ENCODE measurements at places on chromosomes 6 and 20.

GRCh38 chr6:75621846-75622245 lies 20.2 kb downstream of the SENP6 start:
- no peak for DNase-seq

GRCh38 chr6:17914651-17915050 lies 72.8 kb downstream of the KIF13A start:
- no peak for DNase-seq

DNA sequence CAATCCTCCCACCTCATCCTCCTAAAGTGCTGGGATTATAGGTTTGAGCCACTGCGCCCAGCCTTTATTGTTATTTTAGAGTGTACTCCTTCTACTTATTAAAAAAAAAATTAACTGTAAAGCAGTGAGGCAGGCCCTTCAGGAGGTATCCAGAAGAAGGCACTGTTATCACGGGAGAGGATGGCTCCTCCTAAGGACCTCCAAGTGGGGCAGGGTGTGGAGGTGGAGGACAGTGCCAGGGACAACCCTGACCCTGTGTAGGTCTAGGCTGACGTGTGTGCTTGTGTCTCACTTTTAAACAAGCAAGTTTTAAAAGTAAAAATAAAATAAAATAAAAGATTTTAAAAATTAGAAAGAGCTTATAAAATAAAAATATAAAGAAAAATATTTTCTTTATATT lies 23.7 kb upstream of the TAF4 start:
- DNase-seq = no peak

DNA sequence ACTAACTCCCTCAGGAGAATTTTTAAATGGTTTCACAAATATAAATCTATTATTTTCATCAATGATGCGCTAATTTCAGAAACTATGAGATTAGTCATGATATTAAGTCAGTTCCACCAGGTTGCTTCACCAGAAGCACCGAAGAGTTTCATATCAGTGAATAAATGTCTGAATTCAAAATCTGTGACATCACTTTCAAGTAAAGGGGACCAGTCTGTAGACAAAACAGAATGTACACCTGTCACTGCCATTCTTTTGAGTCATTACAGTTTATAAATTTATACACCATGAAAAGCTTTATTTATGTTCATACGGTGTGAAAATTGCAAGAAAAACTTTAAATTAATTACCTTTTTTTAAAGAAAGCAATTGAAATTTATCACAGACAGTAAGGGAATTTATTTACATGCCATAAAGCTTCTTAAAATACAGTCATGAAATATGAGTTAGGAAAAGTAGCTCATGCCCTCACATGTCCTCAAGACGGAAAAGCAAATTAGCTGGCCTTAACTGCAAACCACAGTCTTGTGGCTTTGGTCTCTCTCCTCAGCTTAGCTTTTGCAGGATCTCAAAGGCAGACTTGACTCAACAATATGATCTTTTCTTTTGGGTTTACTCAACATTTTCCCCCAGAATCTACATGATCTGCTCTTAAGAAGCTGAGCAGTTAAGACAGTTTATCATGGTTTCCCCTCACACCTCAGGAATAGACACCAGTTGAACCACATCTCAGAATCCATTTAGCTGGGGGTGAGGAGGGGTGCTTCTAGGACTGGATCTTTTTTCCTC lies 177.7 kb upstream of the MCHR2 start:
- peak; percentile 64 for DNase-seq

DNA sequence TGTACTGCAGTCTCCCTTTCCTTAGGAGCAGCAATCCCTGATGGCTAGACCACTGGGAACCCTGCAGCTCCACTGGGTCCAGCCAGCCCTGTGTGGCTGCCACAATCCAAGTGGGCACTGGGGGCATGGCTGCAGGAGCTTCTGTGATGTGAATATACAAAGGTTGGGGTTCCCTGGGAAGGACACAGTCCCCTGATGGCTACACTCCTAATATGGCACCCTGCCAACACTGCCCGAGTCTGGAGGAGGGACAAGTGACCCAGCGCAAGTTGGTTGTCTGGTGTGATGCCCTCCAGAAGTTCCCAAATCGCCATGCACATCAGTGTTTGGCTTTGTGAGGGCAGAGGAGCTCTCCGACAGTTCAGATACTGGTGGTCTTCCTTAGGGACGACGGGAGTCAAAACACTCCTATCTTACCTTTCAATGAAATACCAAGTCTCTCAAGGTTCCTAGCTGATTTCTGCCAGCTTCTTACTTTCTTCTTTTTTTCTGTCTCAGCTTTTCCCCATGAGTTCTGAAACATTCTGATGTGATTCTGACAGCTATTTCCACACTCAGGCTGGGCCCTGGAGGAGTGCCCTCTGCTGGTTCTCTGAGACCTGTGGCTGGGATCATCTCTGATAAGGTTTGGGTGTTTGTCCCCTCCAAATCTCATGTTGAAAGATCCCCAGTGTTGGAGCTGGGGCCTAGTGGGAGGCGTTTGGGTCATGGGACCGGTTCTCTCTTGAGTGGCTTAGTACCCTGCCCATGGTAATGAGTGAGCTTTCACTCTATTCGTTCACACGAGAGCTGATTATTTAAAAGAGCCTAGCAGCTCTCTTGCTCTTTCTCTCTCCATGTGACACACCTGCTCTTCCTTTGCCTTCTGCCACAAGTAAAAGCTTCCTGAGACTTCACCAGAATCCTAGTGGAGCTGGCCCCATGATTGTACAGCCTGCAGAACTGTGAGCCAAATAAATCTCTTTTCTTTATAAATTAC lies 15.5 kb upstream of the ZFP57 start:
- no peak for DNase-seq

DNA sequence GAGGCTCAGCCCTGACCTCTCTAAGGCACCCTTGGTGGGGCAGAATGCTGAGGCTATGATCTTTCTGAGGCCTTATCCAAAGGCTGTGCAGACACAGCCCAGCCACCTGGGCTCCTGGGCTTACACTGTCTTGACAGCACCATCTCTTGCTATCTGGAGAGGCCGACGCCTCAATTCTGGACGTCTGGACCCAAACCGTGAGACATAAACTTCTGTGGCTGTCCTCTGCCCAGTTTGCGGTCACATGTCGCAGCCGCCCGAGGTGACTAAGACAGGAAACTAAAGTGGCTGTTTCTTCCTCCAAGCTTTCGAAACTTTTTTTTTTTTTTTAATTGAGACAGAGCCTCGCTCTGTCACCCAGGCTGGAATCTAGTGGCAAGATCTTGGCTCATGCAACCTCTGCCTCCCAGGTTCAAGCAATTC lies 49.3 kb downstream of the PRR18 start:
- DNase-seq = no peak

DNA sequence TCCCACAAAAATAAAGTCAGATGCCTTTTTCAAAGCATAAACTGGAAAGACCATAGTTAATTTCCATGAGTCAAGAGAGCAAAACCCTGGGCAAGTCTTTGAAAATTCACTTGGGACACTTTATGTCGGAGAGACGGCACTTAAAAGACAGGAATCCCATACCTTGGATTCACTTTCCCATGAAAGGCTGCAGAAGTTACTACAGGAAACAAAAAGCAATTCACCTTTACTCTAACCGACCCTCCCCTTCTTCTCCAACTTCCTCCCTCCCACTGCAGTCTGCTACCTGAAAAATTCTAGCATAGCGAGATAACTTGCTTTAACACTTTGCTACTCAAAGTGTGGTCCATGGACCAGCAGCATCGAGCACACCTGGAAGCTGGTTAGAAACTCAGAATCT lies 539.1 kb upstream of the JAG1 start:
- no peak for DNase-seq

GRCh38 chr6:162825597-162825996 lies 97.8 kb downstream of the PACRG start:
- DNase-seq = no peak

DNA sequence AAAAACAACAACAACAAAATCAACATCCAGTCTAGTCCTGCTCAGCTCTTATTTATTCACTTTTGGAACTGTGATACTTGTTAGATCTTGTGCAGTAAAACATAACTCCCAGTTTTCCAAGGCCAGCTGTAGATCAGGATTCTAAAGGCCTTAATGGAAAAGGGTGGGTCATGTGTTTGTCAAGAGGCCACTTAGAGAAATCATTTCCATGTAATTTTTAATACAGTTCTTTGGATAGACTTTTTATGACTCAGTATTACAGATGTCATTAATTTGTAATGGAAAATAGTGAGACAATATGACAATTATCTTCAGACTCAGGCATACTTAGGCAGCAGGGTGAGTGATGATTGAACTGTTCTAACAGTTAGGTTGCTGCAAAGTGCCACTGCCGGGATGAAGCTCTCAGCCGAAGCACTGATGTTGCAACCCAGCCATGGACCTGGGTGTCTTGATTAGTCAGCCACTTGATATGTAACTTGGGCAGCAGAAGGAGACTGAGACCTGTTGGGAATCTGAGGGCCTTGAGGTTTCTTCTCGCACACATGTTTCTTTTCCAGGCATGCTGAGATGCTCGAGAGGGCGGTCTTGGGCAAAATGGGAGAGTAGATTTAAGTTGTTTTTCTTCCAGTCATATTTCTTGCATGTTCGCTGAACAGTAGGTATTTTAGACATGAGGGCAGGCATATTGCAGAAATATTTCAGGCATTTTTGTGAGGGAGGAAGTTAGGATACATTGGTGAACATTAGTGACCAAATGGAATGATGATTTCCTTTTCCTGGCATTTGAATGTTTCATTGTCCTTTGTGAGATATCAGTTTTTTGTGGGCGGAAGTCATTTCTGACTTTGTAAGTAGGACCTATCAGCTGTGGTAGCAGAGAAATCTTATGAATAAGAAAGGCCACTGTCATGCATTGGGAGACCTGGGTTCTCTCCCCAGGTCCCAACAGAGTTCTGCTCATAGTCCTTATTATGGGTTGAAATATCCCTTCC lies 52.3 kb downstream of the SLX4IP start:
- DNase-seq = no peak
